HFFc6 (cell line): ENCODE measurements at places on chromosomes 11 and 22.

DNA sequence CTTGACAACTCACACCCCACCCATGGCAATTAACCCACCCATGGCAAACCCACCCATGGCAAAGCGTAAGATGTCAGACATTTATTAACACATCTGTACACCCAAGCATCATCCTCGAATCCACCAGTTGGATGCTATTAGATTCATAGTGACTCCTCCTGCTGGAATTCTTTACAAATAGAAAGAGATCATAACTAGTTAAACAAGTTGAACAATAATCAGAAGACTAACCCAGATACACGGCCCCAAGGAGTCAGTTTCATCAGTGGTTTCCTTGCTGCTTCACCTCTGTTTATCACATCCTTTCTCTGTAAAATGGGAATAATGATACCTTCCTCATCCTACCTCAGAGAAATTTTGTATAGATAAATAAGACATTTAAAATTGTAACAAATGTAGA, 5.1 kb downstream of the GTPBP1 start:
- DNase-seq, result no peak
- H3K4me1 ChIP-seq, result peaks cover 59% of the 10 kb centered on the region
- H3K36me3 ChIP-seq, result peaks cover 10% of the 10 kb centered on the region
- H3K27ac ChIP-seq, result no peak overlapping the region
- no peak overlapping the region for H3K4me3 ChIP-seq

GRCh38 chr11:127195501-127196120, 195.0 kb upstream of the KIRREL3 start:
- H3K4me1 ChIP-seq, result no peaks in the 10 kb centered on the region
- H3K27ac ChIP-seq, result no peak overlapping the region
- H3K27me3 ChIP-seq, result peaks cover 14% of the 10 kb centered on the region
- H3K36me3 ChIP-seq, result no peaks in the 10 kb centered on the region

DNA sequence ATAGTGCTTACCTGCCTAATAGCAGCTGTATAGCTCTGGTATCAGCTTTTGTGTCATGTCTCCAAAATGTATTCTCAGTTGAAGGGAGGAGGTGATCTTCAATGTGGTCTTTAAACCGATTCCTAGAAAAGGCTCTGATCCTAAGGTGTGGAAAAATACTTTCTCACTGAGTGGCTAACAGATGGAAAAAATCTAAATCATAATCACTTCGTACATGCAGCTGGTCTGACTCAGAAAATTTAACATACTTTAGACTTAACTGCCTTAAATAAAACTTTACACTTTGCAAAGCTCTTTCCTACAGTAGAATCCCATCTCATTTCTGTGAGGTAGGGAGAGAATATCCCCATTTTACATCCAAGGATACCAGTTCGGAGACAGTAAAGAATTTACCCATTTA, 38.0 kb downstream of the C2CD3 start:
- H3K4me1 ChIP-seq, result peaks cover 47% of the 10 kb centered on the region
- H3K27me3 ChIP-seq, result no peaks in the 10 kb centered on the region; the same call in 1 of the 2 replicates
- H3K27ac ChIP-seq, result peak overlapping the region; percentile 46; the same call in 1 of the 2 replicates
- H3K4me3 ChIP-seq, result no peak overlapping the region

- H3K27ac ChIP-seq, result no peak overlapping the region
- peak; percentile 7 for DNase-seq
- no peak overlapping the region for H3K4me3 ChIP-seq
- peaks cover 1% of the 10 kb centered on the region for H3K27me3 ChIP-seq
- H3K4me1 ChIP-seq, result peaks cover 4% of the 10 kb centered on the region
Observed at GRCh38 chr11:112255067-112255720, 5.5 kb downstream of the PLET1 start.

DNA sequence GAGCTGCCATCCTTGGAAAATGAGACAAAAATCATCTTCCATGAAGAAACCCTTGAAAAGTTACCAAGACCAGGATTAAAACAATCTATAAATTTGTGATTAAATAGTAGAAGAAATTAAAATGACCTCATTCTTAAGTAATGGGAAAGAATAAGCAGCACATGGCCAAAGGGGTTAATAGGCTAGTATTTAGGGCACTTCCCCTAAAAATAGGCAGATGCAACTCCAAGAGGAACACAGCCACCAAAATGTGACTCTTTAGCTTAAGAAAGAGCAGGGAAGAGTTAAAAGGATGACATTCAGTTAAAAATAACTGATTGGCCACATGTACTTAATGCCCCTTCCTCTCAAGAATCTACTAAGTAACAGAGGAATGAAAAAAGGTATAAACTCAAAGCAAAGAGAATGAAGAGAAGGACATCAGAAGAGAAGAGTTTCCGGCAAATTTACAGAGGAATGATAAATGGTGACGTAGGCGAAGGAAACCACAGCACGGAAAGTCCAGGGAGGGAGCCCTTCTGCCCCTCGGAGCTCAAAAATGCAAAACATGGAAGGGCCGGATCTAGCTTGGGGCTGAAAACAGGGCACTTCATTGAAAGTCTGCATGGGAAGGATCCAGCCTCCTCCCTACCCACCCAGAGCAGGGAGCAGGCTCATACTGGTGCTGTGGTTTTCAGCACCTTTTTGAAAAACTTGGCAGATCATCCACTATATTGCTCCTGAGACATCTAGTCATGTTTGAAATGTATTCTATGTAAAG, 17.8 kb downstream of the SCUBE2 start:
- no peaks in the 10 kb centered on the region for H3K36me3 ChIP-seq
- no peaks in the 10 kb centered on the region; the same call in none of the 2 replicates for H3K4me1 ChIP-seq
- no peak overlapping the region for H3K27ac ChIP-seq
- peaks cover 7% of the 10 kb centered on the region; the same call in 1 of the 2 replicates for H3K27me3 ChIP-seq
- DNase-seq, result no peak

DNA sequence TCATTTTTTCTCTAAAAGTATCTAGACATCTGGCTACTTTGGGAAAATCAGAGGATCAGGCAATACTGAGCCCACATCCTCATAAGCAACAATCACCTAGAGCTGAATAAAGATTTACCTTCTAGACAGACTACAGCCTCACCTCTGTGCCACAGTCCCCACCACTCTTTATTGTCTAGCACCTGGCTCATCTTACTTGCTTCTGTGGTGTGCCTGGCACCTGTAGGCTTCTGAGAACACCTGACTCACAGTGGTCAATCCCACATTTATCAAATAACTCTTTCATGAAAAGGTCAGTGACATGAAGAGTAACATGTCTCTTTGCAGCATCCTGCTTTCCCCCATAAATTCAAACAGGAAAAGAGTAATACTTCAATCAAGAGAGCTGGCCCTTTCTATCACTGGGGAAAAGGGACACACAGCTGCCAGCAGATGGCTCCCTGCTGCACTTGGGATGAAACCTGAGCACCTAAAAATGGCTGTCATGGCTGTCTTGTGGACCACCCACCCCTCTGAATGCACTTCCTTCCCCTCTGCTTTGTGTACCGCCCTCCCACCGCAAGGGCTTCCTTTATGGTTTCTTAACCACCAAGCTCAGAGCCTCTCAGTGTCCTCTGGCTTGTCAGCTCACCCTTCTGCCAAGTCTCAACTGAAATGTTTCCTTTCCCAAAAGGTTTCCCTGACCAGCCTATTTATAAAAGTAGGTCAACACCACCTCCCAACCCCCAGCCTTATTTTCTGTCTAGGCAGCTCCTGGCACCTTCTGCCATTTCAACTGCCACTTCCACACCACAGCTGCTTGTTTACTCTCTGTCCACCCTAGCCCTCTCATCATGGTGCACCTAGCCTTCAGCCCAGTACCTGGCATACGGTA, 9.3 kb downstream of the TFIP11 start:
- H3K36me3 ChIP-seq, result peaks cover 48% of the 10 kb centered on the region
- peaks cover 22% of the 10 kb centered on the region for H3K4me1 ChIP-seq
- peak overlapping the region; percentile 15; the same call in 1 of the 2 replicates for H3K27ac ChIP-seq
- no peak overlapping the region for H3K4me3 ChIP-seq
- H3K27me3 ChIP-seq, result no peaks in the 10 kb centered on the region; the same call in 1 of the 2 replicates

DNA sequence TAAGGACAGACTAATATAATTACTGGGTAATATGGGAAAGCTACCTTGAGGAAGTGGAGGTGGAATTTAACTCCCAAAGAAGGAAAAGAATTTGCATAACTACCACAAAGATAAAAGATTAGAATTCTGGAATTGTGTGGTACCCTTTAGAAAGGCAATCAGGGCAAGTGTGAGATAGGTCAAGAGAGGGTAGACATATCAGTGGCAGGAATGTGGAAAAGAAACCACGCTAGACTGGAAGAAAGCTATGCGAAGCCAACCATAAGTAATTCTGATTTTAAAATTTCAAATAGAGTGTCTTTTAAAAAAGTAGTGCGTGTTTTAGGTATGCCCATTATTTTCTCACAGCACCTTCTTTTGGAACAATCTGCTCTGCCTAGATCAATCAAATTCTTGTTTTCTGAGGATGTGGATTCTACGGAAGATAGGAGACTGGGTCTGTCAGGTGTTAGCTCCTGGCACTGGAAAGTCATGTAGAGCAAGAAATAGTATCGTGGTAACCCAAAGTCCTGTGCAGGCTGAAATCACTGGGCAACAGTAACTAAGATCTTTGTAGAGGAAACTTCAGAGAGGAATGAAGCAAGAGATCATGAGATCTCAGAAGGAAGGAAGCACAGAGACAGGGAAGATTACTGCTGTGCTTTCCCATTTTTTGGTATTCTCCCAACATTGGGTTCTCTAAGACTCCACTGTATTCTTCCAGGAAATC, 111.3 kb upstream of the MTMR2 start:
- no peak overlapping the region for H3K4me3 ChIP-seq
- peaks cover 23% of the 10 kb centered on the region for H3K36me3 ChIP-seq
- no peak for DNase-seq
- no peaks in the 10 kb centered on the region; the same call in 1 of the 2 replicates for H3K27me3 ChIP-seq

DNA sequence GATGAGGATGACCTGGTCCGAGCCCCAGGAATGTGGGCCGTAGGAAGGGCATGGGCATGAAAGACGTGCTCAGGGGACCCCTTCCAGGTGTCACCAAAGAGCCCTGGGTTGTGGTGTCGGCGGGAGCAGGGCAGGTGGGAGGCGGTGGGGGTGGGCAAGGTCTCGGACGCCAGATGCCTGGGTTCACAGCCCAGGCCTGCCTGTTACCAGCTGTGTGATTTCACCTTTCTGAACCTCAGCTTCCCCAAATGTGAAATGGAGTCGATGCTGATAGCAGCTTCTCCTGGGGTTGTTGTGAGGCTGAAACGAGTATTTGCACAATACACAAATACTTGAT, 42.9 kb upstream of the MYEOV start:
- peaks cover 11% of the 10 kb centered on the region; the same call in 1 of the 2 replicates for H3K4me1 ChIP-seq
- H3K4me3 ChIP-seq, result no peak overlapping the region
- peaks cover 42% of the 10 kb centered on the region for H3K27me3 ChIP-seq
- DNase-seq, result no peak

DNA sequence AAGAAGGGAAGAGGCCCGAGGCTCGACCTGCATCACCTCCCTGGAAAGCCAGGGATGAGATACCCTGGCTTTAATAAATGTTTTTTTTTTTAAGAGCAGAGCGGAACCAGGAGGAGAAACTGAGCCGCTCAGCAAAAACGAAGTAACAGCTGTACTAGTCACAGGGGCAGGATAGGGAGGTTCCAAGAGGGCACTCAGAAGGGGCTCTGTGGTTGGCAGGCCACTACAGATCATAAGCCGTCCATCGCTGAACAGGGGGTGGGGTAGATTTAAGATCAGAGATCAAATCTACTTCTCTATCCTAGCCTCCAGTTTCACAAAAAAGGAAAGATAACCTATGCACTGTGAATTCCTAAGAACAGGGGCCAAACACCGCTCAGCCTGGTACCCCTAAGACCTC, 625 bp downstream of the EIF3D start:
- peak overlapping the region; percentile 97 for H3K4me3 ChIP-seq
- peak overlapping the region; percentile 96 for H3K27ac ChIP-seq

- no peaks in the 10 kb centered on the region for H3K36me3 ChIP-seq
- H3K27ac ChIP-seq, result no peak overlapping the region
- H3K4me3 ChIP-seq, result no peak overlapping the region
- H3K4me1 ChIP-seq, result peaks cover 1% of the 10 kb centered on the region
- H3K27me3 ChIP-seq, result peaks cover 6% of the 10 kb centered on the region
- DNase-seq, result no peak
Observed at GRCh38 chr11:120540744-120541465, 29.4 kb downstream of the GRIK4 start.

DNA sequence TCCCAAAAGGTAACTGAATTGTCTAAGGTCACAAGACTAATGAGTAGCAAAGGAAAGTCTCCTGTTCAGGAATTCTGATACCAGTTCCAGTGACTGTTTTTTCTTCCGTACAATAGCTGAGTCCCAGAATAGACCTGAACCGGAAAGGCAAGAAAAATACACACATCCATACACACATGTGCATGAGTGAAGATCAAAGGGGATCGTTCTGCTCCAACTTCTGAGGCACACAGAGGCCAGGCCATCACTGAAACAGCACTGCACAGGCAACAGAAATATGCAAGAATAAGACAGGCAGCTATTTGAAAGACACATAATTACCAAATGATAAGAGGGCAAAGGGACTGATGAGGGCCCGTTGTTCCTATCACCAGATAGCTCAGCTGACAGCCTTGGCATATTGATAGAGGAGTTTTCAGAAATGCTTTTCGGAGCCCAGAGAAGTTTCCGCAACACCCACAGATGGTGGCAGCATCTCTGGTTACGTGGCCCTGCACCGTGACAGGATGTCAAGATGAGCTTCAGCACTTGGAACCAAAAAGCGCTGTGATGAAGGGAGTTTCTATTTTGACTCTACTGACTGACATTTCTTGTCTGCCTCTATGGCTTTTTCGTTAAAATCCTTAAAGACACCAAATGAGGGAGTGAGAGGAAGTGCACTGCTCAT, 280.6 kb downstream of the LARGE1 start:
- no peak for DNase-seq
- H3K27me3 ChIP-seq, result no peaks in the 10 kb centered on the region; the same call in 1 of the 2 replicates
- no peak overlapping the region for H3K27ac ChIP-seq
- H3K36me3 ChIP-seq, result peaks cover 16% of the 10 kb centered on the region
- no peaks in the 10 kb centered on the region for H3K4me1 ChIP-seq

DNA sequence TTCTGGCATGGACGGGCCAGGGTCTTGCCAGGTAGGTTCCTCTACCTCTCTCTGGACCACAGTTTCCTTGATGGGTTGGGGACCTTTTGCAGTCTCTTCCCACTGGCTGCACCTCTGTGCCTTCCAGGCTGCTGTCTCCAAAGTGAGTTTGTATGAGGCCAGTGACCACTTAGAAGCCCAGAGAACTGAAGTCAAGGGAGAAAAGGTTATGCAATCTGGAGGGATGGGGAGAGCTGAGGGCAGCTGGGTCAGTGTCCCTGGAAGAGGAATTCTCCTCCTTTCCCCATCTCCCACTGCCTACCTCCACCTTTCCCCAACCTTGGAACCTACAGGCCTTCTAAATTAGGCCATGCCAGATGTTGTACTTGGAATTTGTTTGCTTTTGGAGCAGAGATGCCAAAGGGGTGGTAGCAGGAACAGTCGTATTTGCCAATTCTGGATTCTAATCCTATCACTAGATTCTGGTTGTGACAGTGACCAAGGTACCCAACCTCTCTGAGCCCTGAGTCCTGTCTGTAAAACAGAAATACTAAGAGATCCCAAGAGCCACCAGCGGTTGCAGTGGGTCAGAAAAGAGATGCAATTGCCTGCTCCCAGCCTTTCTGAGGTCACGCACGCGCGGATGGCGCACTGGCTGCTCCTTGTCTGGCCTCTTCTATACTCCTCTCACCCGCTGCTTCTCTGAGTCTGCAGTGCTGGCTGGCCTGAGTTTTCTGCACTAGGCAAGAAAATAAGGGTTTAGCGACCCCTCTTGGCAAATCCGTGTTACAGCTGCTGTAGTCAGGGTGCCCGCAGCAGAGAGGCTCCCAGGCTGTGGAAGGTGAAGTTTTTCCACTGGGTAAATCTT, 10.7 kb upstream of the ACCSL start:
- no peaks in the 10 kb centered on the region for H3K36me3 ChIP-seq
- peak; percentile 81 for DNase-seq
- H3K4me3 ChIP-seq, result no peak overlapping the region
- no peak overlapping the region for H3K27ac ChIP-seq

- no peak within 1 kb of the TSS for H3K4me3 ChIP-seq
- peaks cover 1% of the 10 kb centered on the region for H3K36me3 ChIP-seq
- H3K27ac ChIP-seq, result peak within 1 kb of the TSS; percentile 30; the same call in 1 of the 2 replicates
- peaks cover 4% of the 10 kb centered on the region; the same call in 1 of the 2 replicates for H3K4me1 ChIP-seq
Observed at GRCh38 chr11:67437082-67437808, at the start of gene PTPRCAP. TSS of gene PTPRCAP (minus strand) at chr11:67437682. CDS start at chr11:67437619, 63 bp downstream.

GRCh38 chr11:36532941-36533601, 23.0 kb upstream of the TRAF6 start:
- H3K4me1 ChIP-seq, result no peaks in the 10 kb centered on the region
- H3K27ac ChIP-seq, result no peak overlapping the region
